ENCODE measurements at places on chromosomes 3 and 15. TPM values are rescaled to one million over a fixed set of nuclear protein-coding genes. Genes with fewer than 3 reads are reported as not detected.

Gene MCTP2
- total RNA-seq = 10.9 TPM

Gene CCDC9B
- total RNA-seq = 0.95 TPM

Gene ACTL6A
- 89.2 TPM for total RNA-seq

Gene SEC11A
- total RNA-seq = 200 TPM

Gene TRIP4
- total RNA-seq = 24.1 TPM

Gene PLSCR2
- not detected for total RNA-seq

Measured in Caco-2 (cell line).